ENCODE measurements at places on chromosomes 13 and 19.

GRCh38 chr19:13717194-13717643 lies 47.1 kb upstream of the MRI1 start:
- no peak for DNase-seq

GRCh38 chr19:33379151-33379829 lies 5.8 kb downstream of the CEBPG start:
- DNase-seq, result no peak

DNA sequence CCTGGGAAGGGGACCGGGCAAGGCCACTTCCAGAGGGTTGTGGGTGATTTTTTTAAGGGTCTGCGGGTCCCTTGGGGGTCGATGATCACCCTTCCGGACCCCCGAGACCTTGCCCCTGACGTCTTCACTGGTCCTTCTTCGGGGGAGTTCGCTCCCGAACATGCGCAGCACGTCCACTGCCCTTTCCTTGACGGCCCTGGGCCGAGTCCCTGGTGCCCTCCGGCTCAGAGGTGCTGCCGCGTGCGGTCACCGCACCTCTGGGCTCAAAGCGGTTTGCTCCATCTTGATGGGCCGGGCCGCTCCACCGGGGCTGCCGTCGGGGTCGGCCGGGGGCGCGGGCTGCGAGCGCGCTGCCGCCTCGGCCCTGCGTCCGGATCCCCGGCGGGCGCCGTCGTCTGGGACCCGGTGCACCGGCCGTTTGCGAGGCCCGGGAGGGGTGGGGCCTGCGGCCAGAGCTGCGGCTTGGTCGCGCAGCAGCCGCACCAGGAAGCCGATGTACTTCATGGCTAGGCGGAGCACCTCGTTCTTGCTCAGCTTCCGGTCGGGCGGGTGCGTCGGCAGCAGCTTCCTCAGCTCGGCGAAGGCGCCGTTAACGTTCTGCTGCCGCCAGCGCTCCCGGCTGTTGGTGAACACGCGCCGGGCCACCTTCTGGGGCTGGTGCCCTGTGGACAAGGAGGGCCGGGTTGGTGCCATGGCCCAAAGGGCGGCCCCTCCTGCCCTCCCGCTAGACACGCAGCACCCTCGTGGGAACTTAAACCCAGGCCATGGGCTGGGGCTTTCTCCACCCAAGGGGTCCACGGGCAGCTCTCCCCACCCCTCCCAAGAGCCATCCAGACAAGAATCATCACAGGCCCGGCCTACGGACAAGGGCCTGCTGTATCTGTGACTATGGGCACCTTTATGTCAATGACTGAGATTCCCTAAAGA lies 3.3 kb downstream of the LYL1 start:
- DNase-seq, result no peak

- DNase-seq, result no peak
Measured at GRCh38 chr19:18204394-18205199, 755 bp upstream of the RAB3A start.

GRCh38 chr19:407511-408440 lies 1.2 kb downstream of the C2CD4C start:
- DNase-seq, result no peak

- no peak for DNase-seq
Measured at GRCh38 chr19:51473009-51473707, 5.2 kb upstream of the CEACAM18 start.

GRCh38 chr13:48097793-48098192 lies 2.9 kb upstream of the MED4 start:
- DNase-seq, result no peak

DNA sequence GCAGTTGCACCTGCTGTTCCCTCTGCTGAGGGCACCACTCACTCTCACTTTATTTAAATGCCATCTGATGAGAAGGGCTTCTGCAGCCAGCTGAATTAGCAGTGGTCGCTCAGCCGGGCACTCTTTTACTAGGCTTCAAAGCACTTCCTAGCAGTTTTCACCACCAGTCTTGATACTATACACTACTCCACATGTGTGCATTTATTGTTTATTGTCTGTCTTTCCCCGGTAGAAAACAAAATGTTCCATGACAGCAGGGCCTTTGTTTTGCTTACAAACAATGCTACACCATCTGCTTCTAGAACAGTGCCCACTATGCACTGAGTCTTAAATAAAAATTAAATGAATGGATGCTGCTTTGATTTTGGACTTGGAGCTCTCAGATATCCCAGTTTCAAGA lies 404.9 kb downstream of the FGF14 start:
- no peak for DNase-seq

GRCh38 chr13:112204346-112205327 lies 137.7 kb downstream of the SOX1 start:
- no peak for DNase-seq

DNA sequence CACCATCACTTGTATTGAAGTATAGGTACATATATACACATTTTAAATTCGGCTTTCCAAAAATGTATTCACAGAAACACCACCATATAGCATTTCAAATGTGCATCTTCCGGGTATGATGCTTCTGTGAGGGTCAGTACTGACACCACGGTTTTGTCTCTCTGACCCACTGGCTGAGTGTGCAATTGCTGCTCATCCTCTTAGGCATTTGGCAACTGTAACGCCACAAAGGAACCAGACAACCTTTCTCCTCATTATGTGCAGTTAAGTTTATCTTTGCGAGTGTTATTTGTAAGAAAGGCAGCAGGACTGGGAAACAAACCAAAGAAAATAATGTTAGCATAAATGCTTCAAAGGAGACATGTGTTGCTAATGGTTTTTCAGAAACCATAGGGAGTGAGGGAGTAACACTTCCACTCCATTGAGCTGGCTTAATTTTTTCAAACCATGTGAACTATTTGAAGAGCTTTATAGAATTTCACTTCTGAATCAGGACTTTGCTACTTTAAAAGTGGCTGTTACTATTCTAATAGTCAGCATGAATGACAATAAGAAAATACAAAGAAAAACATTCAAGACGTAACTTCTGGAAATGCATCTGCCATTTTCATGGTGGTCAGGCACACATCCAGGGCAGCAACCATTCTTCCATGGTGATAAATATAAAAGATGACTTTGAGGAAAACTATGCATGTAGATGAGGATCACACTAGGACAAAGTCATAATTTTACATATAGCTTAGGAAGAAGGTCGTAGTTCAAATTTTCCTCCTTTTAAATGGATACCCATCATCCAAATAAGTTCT lies 423.3 kb downstream of the MZT1 start:
- DNase-seq, result no peak

DNA sequence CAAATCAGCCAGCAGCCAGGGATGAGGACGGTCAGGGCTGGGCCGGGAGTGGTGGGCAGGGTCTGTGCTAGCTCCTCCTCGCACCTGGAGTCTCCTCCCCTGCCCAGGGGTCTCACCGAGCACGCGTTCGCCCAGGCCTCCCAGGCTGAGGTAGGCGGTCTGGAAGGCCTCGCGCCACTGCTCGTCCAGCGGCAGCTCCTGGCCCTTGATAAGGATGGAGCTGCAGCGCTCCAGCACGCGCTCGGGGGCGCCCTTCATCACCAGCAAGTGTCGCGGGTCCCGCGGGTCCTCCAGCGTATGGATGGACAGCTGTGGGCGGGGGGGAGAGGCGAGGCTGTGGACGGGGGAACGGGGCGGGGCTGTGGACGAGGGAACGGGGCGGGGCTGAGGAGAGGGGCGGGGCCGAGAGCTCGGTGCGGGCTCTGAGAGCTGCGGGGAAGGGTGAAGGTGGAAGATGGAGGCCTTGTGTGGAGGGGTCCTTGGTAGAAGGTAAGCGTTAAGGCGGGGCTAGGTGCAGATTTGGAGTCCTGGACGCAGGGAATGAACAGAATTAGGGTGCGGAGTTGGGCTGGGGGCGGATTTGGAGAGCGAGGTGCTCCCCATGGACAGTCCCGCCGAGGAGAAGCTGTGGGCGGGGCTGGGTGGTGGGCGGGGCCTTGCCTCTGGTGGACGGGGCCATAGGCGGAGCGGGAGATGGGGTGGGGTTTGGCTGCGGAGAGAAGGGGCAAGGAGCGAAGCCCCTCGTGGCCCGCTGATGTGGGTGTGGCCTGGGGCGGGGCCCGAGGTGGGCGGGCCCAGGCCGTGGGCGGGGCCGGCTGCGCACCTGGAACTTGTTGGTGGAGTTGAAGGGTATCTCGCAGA lies 5.7 kb downstream of the ATP4A start:
- DNase-seq, result no peak

DNA sequence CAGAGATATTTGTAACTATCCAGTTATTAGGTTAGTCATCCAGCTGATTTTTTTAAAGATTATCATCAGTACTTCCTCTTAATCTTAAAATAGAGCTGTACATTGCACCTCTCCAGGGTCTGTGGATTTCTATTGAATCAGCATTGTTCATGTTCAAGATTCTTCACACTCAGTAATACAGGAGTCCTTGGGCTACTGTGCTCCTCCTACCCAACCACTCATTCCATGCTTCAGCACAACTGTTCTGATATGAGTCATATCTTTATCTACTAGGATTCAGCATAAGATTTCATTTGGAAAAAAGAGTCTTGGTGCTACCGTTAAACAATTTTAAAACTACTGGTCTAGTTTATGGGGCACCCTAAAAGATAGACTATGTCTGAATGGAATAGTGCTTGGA lies 357.8 kb downstream of the DCT start:
- no peak for DNase-seq

- DNase-seq, result no peak
Measured at GRCh38 chr13:77417897-77418296, 91.0 kb upstream of the MYCBP2 start.

GRCh38 chr13:34371108-34371507 lies 553.2 kb downstream of the RFC3 start:
- DNase-seq, result no peak

DNA sequence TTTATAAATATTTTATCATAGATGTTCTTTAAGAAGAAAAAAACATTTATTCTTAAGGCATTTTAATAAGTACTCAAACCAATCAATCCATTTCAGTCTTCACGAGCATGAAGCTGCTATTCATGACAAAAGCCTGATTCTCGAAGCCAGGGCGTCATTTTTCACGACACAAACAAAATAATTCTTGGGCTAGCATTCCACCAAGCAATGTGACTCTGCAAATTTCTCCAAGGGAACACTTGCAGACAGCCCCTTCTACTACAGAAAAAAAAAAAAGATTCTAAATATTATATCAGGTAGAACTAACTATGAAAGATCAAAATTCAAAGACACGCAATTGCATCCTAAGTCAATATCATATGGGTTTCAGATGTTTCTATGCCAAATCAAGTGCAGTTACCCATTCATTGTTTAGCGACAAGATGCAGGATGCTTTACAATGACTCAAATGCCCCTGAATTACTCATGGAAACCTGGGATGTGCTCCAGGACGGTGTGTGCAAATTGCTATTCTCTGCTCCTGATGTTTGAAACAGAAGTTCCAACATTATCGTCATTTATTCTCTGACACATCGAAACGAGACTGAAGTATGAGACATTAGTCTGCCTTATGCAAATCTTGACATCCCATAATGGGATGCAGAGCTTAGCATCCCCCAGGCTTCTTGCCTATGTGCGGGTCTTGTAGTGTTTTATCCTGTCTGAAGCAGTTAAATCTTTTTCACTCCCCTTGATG lies 517.7 kb downstream of the MYO16 start:
- no peak for DNase-seq

DNA sequence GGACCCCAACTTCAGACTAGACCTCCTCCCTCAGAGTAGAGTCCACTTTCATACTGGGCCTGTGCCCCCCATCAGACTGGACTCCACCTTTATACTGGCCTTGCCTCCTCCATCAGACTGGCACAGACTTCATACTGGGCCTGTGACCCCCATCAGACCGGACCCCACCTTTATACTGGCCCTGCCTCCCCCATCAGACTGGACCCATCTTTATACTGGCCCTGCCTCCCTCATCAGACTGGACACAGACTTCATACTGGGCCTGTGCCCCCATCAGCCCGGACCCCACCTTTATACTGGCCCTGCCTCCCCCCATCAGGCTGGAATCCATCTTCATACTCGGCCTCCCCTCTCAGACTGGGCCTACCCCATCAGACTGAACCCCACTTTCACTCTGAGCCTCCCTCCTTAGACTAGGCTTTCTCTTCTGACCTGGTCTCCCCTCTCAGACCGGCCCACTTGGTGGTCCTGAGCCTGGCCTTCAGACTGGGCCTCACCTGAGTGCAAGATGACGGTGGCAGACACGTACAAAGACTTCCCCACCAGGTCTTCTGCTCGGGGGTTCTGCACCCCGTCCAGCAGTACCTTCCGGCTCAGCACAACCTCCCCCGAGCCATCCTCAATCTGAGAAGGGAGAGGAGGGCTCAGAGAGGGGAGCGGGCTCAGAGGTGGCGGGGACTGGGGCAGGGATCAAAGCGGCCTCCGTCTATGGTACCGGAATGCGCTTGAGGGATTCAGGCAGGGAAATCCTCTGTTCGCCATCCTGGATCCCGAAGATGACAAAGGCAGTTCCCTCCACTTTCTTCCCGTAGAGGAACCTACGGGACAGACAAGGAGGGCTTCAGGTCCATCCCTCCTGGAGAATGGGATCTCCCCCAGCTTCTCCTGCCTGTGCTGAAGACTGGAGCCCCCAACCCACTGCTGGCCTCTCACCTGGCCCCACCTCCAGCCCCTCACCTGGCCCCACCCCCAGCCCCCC lies 7.5 kb downstream of the C3 start:
- DNase-seq, result no peak

- DNase-seq, result no peak
Measured at GRCh38 chr19:3548606-3549005, 8.8 kb downstream of the MFSD12 start.

GRCh38 chr13:44040818-44041100 lies 161.1 kb downstream of the LACC1 start:
- DNase-seq, result no peak

DNA sequence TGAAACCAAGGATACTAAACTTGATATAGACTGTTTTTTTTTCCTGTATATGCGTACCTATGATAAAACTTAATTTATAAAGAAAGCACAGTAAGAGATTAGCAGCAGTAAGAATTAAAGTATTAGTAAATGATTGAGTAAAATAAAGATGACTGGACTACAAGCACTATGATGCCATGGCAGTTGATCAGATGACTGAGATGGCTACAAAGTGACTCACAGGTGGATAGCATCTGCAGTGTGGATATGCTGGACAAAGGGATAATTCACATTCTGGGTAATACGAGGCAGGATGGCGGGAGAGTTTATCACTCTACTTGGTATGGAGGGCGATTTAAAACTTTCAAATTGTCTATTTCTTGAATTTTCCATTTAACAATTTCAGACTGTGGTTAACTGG lies 11.8 kb downstream of the HTR2A start:
- no peak for DNase-seq

GRCh38 chr13:22039961-22040360 lies 369.1 kb downstream of the FGF9 start:
- no peak for DNase-seq

GRCh38 chr19:19361075-19361594 lies 40.5 kb downstream of the MAU2 start:
- DNase-seq, result no peak

Data from vagina (tissue), 2 donors.